ENCODE measurements at places on chromosomes 1 and 21. TPM values are rescaled to one million over a fixed set of nuclear protein-coding genes. Genes with fewer than 3 reads are reported as not detected.

- DNase-seq = no peak
These were observed 33.8 kb downstream of the PRSS38 start for GRCh38 chr1:227849251-227849650.

- no peak for DNase-seq
These were observed 372.1 kb upstream of the B3GALT2 start for GRCh38 chr1:193558491-193559028.

- no peak for DNase-seq
These were observed 23.8 kb upstream of the ST3GAL3 start for GRCh38 chr1:43683560-43683959.

Gene LAX1
- 0.17 TPM for polyA plus RNA-seq

DNA sequence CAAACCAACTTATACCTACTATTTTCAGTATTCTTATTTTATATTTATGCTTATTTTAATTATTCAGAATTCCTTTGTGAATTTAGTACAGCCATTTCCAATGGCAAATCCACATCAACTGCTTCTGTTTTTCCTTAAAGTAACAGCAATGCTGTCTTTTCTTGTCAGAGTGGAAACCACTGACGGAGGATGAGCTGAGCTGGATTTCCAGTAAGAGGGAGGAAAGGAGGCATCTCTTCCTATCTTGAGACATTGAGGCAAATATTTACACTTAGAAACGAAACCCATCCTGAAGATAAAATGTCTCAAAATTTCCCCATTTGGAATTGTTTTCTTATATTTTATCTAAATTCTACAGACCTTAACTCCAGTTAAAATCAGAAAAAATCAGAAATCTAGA, 66.1 kb upstream of the SLC44A3 start:
- DNase-seq = no peak

Measured in left renal cortex interstitium (tissue), 4 donors.